ENCODE measurements at places on chromosomes 5 and 9.
A peak's percentile ranks its signal among the peaks of the same experiment; 100 is the strongest.

DNA sequence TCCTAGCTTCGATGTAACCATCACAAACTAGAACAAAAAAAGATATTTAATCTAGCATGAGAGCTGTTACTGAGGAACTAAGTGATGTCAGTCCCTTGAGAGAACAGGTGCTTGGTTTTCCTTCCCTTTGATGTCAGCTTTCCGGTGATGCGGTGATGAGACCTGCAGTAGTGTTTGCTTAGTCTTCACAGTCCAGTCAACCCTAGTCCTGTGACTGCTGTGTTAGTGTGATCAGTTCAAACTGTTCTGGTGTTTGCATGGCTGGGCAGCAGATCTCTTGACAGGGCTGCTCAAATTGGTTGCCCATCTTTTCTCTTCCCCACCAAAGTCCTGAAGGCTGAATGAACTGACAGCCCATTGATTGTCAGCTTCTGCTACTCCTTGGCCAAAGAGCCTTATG, 608.6 kb upstream of the DAB2 start:
- peak; percentile 21 for DNase-seq

DNA sequence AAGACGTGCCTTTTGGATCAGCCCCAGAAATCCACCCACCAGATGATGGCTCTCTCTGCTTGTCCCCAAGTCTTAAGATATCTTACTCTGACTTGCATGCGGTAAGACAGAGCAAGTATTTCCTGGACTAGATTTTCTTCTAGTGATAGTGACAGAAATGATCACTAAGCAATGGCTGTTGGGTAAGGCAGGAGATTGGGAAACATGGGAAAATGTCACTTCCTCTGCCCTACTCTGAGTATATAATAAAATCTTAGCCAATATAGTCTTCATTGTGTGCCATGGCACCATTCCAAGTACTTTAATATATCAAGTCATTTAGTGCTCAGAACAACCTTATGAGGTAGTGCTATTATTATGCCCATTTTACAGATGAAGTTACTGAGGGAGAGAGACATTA, 31.0 kb upstream of the GNA14 start:
- no peak for DNase-seq

GRCh38 chr5:145443366-145443765, 391.8 kb downstream of the PRELID2 start:
- no peak for DNase-seq

GRCh38 chr5:120703918-120704587, 240.0 kb downstream of the PRR16 start:
- DNase-seq = no peak

GRCh38 chr5:139743001-139743771, 52.4 kb upstream of the PSD2 start:
- no peak for DNase-seq

DNA sequence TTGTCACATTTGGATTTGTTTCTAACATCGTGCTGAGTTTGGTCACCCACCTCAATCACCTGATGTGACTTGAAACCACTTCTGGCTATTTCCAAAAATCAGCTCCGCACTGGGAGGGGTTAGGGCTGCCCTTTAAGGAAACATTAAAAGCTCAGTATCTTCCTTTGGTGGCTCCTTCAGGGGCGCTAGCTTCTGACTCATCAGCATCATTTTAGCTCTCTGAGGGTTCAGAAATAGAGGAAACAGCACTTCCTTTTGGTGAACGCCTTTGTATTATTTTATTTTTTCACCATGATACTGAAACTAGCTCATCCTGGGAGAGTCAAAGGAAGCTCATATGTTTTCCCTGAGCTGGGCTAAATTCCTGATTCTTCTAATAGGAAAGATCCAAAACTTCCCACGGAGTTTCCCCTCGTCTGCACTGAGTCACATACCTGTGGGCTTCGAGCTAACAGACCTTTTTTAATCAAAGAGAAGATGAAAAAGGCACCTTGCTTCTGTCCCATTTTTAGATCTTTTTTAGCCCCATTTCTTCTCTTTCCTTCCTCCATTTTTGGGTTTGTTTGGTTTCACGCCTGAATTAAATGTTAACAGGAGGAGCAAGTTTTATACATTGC, 48.2 kb downstream of the ROPN1L start:
- DNase-seq = peak; percentile 34

GRCh38 chr5:91132550-91132949, 250.6 kb downstream of the ARRDC3 start:
- no peak for DNase-seq

DNA sequence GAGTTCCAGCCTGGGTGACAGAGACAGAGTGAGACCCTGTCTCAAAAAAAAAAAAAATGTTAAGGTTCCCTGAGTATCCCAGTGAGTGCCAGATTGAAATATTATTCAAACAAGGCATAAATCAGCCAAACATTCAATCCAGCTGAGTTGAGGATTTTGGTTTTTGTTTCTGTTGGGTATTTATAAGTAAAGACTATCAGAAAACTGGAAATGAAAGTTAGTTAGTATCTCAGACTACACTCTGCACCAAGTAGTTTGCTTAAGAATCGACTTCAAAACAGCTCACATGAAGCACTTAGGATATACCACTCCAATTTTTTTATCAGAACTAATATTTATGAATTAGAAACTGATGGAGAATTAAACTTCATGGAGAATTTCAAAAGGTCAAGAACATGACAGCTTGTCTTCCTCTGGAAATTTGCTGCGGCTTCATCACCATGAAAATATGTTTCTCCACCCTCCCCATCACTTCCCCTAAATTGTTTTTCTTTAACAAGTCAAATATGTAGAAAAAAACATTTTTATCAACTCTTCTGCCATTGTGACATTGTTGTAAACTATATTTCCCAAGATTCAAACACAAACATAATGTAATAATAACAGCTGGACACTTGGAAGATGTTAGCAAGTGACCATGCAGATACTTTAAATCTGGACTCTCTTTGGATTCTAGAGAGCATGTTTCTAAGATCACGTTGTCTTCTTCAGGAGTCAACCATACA, 110.0 kb upstream of the PTGER4 start:
- DNase-seq = no peak

- no peak for DNase-seq
Measured at GRCh38 chr9:73667749-73668148, 516.1 kb downstream of the ANXA1 start.

GRCh38 chr5:111224561-111225345, 569 bp downstream of the CAMK4 start:
- DNase-seq = no peak
